ENCODE measurements at places on chromosomes 1 and 21. TPM values are rescaled to one million over a fixed set of nuclear protein-coding genes. Genes with fewer than 3 reads are reported as not detected.

Gene RAB25
- 0.52 TPM for total RNA-seq

Gene PTPN7
- total RNA-seq: 199 TPM

Gene MPL
- total RNA-seq: not detected

Gene LRRC7
- not detected for total RNA-seq

Gene CTH
- 26.0 TPM for total RNA-seq

Gene RXRG
- not detected for total RNA-seq

Gene ZMYND12
- 0.97 TPM for total RNA-seq

Gene S1PR1
- 140 TPM for total RNA-seq

Gene OR2G6
- not detected for total RNA-seq

Gene BEND5
- total RNA-seq: 1.0 TPM

Gene CR1L
- total RNA-seq: not detected

DNA sequence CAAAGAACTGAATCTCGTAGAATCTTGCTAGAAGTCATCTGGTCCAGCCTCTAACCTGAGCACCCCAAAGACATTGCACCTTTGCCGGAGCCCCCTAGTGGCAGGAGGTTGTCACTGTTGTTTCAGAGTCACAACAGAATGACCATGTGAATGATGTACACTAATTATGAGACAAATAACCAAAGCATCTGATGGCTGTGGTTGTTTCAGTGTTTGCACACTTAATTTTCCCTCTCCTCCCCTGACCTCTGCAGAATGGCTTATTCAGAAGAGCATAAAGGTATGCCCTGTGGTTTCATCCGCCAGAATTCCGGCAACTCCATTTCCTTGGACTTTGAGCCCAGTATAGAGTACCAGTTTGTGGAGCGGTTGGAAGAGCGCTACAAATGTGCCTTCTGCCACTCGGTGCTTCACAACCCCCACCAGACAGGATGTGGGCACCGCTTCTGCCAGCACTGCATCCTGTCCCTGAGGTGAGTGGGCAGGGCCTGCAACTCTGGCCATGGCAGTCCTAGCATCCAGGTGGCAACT is 26.4 kb downstream of the TRAF5 start:
- peaks cover 79% of the 10 kb centered on the region for H3K4me1 ChIP-seq
- peak overlapping the region; percentile 16 for H3K4me3 ChIP-seq
- peak overlapping the region; percentile 88 for H3K27ac ChIP-seq
- peak; percentile 75 for DNase-seq

DNA sequence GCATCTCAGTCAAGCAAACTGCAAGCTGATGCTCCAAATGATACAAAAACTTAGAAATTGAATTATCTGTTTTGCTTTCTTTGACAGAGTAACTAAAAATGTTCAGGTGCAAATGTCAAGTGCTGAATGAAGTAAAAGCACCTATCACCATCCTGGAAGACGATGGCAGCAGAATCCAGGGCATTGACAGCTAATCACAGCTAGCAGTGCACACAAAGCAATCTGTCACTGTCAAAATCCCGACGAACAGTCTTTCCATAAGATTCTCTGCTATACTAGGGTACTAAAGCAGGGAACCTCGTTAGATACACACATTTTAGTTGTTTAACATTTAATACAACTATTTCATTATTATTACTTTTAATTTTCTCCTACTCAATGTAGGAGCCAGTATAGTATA is 233.3 kb downstream of the BRINP3 start:
- H3K27me3 ChIP-seq: no peaks in the 10 kb centered on the region
- no peaks in the 10 kb centered on the region for H3K36me3 ChIP-seq
- H3K4me3 ChIP-seq: no peak overlapping the region
- H3K4me1 ChIP-seq: no peaks in the 10 kb centered on the region
- no peak for DNase-seq

- no peaks in the 10 kb centered on the region for H3K4me1 ChIP-seq
- no peak overlapping the region for H3K4me3 ChIP-seq
- no peak overlapping the region for H3K27ac ChIP-seq
- no peaks in the 10 kb centered on the region for H3K27me3 ChIP-seq
These were observed 14.4 kb upstream of the SLC35A3 start for GRCh38 chr1:99955375-99955774.

DNA sequence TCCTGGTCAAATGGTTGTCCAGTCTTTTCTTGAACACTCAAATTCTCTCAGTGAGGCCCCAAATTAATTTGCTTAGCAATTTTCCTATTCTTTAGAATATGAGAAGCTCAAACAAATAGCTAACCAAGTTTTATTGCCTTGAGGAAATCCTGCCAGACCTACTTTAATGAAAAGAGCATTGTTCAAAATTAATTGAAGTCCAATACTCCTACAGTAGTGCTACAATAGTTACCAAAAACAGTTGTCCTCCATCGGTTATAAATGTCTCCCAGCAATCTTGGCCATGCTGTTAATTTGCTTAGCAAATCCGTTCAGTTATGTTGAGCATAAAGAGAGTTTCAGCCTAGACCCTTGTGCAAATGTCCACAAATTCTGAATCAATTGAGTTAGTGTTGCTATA is 112.9 kb downstream of the MAB21L3 start:
- H3K4me1 ChIP-seq: no peaks in the 10 kb centered on the region
- H3K4me3 ChIP-seq: no peak overlapping the region
- no peak overlapping the region for H3K27ac ChIP-seq
- H3K36me3 ChIP-seq: no peaks in the 10 kb centered on the region
- DNase-seq: no peak

DNA sequence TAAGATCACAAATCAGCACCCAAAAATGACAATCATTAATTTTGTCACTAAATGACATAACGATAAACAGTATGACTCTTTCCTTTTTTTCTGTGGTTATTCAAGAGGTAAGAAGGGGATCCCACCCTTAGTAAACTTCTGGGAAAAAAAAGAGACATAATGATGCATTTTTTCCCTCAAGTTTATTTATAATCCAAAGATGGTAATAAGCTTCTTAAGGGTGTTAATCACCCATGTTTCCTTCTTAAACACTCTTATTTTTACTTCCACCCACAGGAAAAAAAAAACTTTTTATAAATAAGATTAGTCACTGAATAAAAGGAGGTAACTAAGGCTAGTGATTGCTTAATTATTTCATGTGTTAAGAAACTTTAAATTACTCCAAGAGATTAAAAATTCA is 24.7 kb downstream of the RGS1 start:
- DNase-seq: no peak
- no peak overlapping the region for H3K27ac ChIP-seq
- peaks cover 26% of the 10 kb centered on the region for H3K4me1 ChIP-seq
- no peak overlapping the region for H3K4me3 ChIP-seq

GRCh38 chr1:167694691-167695090 is 27.1 kb upstream of the MPZL1 start:
- DNase-seq: no peak
- H3K36me3 ChIP-seq: peaks cover 65% of the 10 kb centered on the region
- H3K4me1 ChIP-seq: peaks cover 6% of the 10 kb centered on the region
- no peak overlapping the region for H3K4me3 ChIP-seq

DNA sequence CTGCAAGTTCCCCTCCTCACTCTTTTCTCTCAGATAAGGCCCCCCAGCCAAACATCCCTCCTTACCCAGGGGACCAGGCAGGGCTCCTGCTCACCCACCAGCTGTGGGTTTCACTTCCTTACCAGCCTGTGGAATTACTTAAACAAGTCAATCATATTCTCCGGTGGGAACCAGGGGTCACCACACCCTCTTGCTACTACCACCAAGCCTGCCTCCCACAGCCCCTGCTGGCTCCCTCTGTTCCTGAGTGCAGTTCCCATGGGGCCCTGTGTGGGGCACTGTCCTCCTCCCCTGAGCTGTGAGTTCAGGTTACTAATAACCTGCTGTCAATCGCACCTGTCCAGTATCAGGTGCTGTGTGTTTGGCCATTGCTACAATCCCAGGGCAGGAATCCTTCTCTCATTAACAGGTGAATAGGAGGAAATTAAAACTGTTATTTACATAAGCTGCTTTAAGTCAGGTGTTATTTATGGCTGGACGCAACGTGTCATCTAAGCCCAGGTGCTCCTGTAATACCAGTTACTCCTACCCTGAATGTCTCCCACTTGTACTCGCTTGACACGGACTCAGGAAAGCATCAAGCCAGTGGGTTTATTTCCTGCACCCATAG is 53.1 kb upstream of the LBR start:
- no peak overlapping the region for H3K4me3 ChIP-seq
- no peaks in the 10 kb centered on the region for H3K27me3 ChIP-seq
- no peak overlapping the region for H3K27ac ChIP-seq
- DNase-seq: peak; percentile 70
- H3K4me1 ChIP-seq: peaks cover 23% of the 10 kb centered on the region
- H3K36me3 ChIP-seq: no peaks in the 10 kb centered on the region

DNA sequence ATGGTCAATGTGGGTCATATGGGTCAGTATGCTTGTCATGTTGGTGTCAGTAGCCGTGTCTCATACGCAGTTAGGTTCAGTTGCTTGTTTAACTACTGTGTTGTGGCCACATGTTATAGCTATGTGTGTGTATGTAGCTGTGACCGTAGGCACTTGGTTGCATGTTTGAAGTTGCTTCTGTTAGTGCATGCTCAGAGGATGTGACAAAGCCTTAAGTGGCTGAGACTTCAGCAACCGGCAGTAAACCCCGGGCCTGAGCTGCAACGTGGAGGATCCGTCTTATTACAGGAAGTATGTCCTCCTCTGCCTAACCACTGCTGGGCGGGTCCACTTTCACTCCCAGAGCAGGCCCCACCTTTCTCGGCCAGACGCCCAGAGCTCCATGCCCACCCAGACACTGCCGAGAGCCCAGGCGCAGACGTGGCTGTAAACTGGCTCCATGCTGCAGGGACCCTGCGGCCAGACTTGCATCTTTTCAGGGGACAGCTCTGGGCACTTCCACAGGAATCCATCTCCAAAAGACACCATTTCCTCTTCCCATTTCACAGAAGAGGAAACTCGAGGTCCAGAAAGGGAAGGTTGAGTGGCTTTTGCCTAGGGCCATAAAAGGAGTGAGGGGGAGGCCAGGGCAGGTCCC is 2.2 kb downstream of the TCEA3 start:
- H3K4me3 ChIP-seq: no peak overlapping the region
- H3K27me3 ChIP-seq: peaks cover 5% of the 10 kb centered on the region
- peak overlapping the region; percentile 36 for H3K27ac ChIP-seq

GRCh38 chr1:155454096-155454495 is 108.5 kb downstream of the ASH1L start:
- peaks cover 20% of the 10 kb centered on the region for H3K4me1 ChIP-seq
- peaks cover 19% of the 10 kb centered on the region for H3K36me3 ChIP-seq
- no peak overlapping the region for H3K27ac ChIP-seq
- no peak overlapping the region for H3K4me3 ChIP-seq
- DNase-seq: no peak
- no peaks in the 10 kb centered on the region for H3K27me3 ChIP-seq

DNA sequence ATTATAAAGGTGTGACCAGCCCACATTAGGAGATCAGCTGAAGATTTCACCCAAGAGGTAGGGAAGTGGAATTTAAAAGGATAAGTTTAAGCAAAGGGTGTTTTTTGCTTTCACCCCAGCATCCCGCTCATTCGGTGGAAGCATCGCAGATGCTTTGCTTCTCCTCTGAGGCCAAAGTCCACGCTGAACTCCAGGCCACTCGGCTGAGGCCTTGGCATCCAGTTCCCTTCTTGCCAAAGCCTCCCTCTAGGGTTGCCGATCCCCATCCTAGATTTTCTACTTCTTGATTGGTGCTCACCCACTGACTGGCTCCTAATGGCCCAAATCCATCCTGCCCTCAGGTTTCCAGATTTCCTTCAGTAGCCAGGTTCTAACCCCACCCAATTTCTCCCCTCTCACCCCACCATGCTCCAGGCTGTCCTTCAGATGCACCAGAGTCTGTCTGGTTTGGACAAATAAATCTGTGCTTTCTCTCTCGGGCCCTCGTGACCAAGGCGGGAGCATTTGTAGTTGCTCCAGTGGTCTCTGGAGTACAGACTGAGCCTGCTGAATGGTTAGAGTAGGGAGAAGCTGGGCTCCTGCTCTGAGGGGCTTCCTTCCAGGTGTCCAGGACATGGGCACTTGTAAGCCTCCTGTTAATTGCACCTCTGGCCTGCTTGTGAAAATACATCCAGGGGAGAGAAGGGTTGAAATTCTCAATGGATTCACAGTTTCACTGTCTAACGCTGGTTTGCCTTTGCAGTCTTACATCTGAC is 193.2 kb downstream of the C1orf94 start:
- no peak overlapping the region for H3K4me3 ChIP-seq
- no peak overlapping the region for H3K27ac ChIP-seq
- no peak for DNase-seq
- H3K4me1 ChIP-seq: no peaks in the 10 kb centered on the region

- H3K27ac ChIP-seq: no peak overlapping the region
- no peak overlapping the region for H3K4me3 ChIP-seq
- H3K27me3 ChIP-seq: no peaks in the 10 kb centered on the region
- DNase-seq: no peak
- no peaks in the 10 kb centered on the region for H3K36me3 ChIP-seq
- H3K4me1 ChIP-seq: peaks cover 33% of the 10 kb centered on the region
These were observed 22.7 kb downstream of the WDTC1 start for GRCh38 chr1:27257155-27257554.

DNA sequence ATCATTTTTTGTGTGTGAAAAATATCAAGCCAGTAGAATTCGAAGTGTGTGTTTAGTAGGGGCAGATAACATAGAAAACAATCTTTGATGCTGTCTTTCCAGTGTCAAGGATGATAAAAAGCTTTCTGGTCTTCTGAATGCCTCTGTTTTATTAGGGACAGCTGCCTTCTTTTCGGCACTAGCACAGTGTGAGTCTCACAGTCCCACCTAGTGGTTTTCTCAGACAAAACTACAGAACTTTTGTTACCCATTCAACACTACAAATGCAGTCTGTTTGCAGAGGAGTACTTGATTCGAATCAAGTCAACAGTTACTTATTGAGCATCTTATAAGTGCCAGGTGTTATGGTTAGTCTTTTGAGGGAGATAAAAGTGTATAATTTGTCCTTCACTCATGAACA is 30.6 kb upstream of the MCOLN3 start:
- no peak overlapping the region for H3K4me3 ChIP-seq
- H3K27ac ChIP-seq: no peak overlapping the region
- no peaks in the 10 kb centered on the region for H3K4me1 ChIP-seq
- DNase-seq: no peak
- peaks cover 6% of the 10 kb centered on the region for H3K27me3 ChIP-seq
- H3K36me3 ChIP-seq: no peaks in the 10 kb centered on the region

DNA sequence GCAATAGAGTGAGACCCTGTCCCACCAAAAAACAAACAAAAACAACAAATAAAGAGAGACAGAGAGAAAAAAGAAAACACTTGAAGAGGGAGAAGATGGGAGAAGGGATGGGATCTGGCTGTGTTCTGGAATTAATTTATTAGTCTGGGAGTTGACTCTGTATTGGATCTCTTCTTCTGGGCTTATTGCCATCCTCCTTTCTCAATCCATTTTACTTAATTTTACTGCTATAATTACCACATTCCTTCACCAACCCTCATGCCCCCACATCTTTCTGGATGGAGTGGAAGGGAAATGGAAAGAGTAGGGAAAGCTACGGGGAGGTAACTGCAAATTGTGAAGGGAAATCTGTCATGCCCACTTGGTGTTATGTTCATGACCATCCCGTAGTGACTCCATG is 42.9 kb downstream of the FMN2 start:
- no peak overlapping the region for H3K4me3 ChIP-seq
- no peak overlapping the region for H3K27ac ChIP-seq

GRCh38 chr1:177069490-177069889 is 95.0 kb downstream of the ASTN1 start:
- H3K36me3 ChIP-seq: no peaks in the 10 kb centered on the region
- no peak overlapping the region for H3K27ac ChIP-seq

GRCh38 chr1:55474168-55474786 is 259.1 kb upstream of the USP24 start:
- H3K4me1 ChIP-seq: no peaks in the 10 kb centered on the region
- no peak overlapping the region for H3K27ac ChIP-seq
- no peaks in the 10 kb centered on the region for H3K36me3 ChIP-seq
